Fibroblast of the aortic adventitia (primary cell): ENCODE measurements at places on chromosomes 5 and 9. TPM values are rescaled to one million over a fixed set of nuclear protein-coding genes. Genes with fewer than 3 reads are reported as not detected.

HK3 gene
- total RNA-seq, result not detected in 2 replicates

PCDHGA7 gene
- total RNA-seq, result 2.9 and 8.4 TPM in 2 replicates

UBE2R2 gene
- total RNA-seq, result 21.1 and 21.7 TPM in 2 replicates

CEMIP2 gene
- 20.4 and 27.3 TPM in 2 replicates for total RNA-seq

ZDHHC11B gene
- under 0.01 and 0.74 TPM in 2 replicates for total RNA-seq

HMCN2 gene
- total RNA-seq, result not detected in 2 replicates

KIF24 gene
- 0.74 and 8.2 TPM in 2 replicates for total RNA-seq

PARP8 gene
- 8.2 and 20.1 TPM in 2 replicates for total RNA-seq

SLC27A6 gene
- not detected in 2 replicates for total RNA-seq

PDE6A gene
- total RNA-seq, result not detected in 2 replicates

RORB gene
- 1.8 and 22.0 TPM in 2 replicates for total RNA-seq

ACSL6 gene
- not detected in 2 replicates for total RNA-seq

PCDHB10 gene
- total RNA-seq, result 0.36 and 0.41 TPM in 2 replicates

KIAA0825 gene
- 4.3 and 12.2 TPM in 2 replicates for total RNA-seq

TRIP13 gene
- 4.4 and 32.5 TPM in 2 replicates for total RNA-seq

S100Z gene
- total RNA-seq, result not detected in 2 replicates

GABRA6 gene
- not detected in 2 replicates for total RNA-seq

GPR151 gene
- total RNA-seq, result not detected in 2 replicates

MYMK gene
- total RNA-seq, result not detected in 2 replicates

CTNND2 gene
- 1.9 TPM in 1 of 2 replicates, not detected in the other for total RNA-seq

LCP2 gene
- total RNA-seq, result not detected in 2 replicates

NFIL3 gene
- 18.8 and 21.4 TPM in 2 replicates for total RNA-seq

RABGAP1 gene
- 38.7 and 50.3 TPM in 2 replicates for total RNA-seq

SLIT3 gene
- 52.5 and 65.3 TPM in 2 replicates for total RNA-seq

SPINK1 gene
- not detected in 2 replicates for total RNA-seq

GPR150 gene
- total RNA-seq, result 0.27 and 0.98 TPM in 2 replicates

TMOD1 gene
- 0.16 and 0.18 TPM in 2 replicates for total RNA-seq

C9orf40 gene
- total RNA-seq, result 4.6 and 9.9 TPM in 2 replicates

PTGS1 gene
- total RNA-seq, result 6.3 and 173 TPM in 2 replicates

PSAT1 gene
- total RNA-seq, result 32.0 and 308 TPM in 2 replicates

F12 gene
- total RNA-seq, result 0.27 and 1.4 TPM in 2 replicates

IFNA21 gene
- total RNA-seq, result not detected in 2 replicates

SLC4A9 gene
- total RNA-seq, result not detected in 2 replicates

COL27A1 gene
- total RNA-seq, result 2.1 and 9.6 TPM in 2 replicates

FAM219A gene
- total RNA-seq, result 6.1 and 7.0 TPM in 2 replicates

PCDHGA12 gene
- total RNA-seq, result 39.7 and 50.5 TPM in 2 replicates
